Activated gamma-delta T cell treated with anti-CD3 and anti-CD28 coated beads, Interleukin-2, amount 50 U/mL, for 16 hours (primary cell): ENCODE measurements at places on chromosomes 12 and 14.

DNA sequence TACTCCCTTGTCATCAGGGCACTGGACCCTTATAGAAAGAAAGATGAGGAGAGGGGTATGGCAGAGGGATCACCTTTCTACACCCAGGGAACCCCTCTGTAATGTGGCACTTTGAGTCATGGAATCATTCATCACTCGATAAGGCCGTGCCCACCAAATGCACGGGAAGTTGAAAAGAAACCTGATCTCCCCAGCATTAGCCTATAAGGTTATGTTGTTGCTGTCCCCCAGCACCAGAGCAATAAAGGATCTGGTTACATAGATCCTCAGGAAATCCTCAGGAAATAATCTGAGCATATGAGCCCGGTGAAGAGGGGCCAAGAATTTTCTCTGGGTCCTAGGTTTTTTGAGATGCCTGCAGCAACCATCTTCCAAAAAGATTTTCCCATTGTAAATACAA lies 148.8 kb upstream of the CRY1 start:
- no peak for DNase-seq

GRCh38 chr12:21825886-21826617 lies 51.5 kb upstream of the KCNJ8 start:
- DNase-seq, result no peak

GRCh38 chr14:22296722-22297121 lies 292.3 kb downstream of the DAD1 start:
- no peak for DNase-seq

DNA sequence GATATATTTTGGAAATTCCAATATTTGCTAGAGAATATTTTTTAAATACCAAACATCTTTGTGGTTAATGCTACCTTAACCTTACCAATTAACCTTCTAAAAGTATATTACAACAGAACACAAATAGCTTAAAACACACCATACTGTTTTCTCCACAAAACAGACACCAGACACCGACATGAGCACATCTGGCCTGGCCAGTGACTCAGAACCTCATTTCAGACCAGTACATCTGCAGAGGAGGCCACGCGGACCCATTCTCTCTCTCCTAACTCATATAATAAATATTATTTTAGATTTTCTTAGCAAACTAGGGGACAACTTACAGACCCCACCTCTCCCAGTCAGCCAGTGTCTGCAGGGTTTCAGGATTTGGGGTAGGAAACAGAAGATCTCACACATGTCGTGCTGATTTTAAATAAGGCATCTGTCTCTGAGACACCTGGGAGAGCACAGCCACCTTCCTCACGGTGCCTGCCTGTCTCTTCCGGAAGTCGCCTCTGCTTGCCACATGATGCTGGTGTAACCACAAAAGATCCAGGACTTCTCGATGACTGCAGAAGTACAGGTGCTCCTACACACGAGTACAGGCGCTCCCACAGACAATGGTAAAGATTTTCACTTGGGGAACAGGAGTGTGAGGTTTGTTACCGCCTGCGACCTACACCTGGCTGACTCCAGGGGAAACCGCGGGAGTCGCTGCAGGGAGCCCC lies 9.7 kb upstream of the ANKLE2 start:
- DNase-seq, result no peak

DNA sequence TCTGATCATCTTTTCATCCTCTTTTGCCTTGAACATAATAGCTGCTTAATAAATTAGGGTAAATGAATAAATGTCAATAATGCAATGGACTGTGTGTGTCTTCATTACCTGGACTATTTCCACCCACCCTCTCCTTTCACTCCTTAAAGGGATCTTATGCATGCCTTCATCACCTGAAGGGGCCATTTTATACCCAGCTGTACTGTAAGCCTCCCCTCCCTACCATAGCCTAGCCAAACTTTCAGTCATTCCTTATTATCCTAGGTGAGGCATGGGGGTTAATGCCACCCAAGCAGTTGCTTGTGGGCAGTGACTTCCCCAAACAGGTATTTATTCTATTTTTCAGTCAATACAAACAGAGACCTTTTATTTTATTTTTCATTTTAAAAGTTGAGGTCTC lies 127.8 kb upstream of the PARP11 start:
- no peak for DNase-seq

- no peak for DNase-seq
Measured at GRCh38 chr14:39592116-39592789, 160.0 kb upstream of the FBXO33 start.

GRCh38 chr14:60998617-60999016 lies 17.6 kb downstream of the SLC38A6 start:
- no peak for DNase-seq

DNA sequence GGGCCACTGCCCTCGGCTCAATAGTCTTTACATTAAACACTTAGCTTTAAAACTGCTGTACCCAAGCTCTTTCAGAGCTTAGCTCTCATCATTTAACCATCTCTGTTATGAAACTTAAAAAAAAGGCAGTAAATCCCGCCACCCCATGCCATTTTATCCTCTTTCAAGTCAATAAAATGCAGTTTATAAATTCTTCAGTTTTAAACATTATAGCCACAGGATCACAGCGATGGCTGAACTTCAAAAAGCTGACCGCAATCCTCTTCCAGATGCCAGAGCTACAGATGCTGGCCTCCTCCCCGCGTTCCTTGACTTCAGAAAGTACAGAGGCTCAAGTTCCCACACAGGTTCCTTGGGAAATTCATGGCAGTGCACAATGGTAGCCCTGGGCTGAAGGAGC lies 4.2 kb downstream of the OR10G3 start:
- no peak for DNase-seq
